ENCODE measurements at places on chromosomes 1 and 21.

DNA sequence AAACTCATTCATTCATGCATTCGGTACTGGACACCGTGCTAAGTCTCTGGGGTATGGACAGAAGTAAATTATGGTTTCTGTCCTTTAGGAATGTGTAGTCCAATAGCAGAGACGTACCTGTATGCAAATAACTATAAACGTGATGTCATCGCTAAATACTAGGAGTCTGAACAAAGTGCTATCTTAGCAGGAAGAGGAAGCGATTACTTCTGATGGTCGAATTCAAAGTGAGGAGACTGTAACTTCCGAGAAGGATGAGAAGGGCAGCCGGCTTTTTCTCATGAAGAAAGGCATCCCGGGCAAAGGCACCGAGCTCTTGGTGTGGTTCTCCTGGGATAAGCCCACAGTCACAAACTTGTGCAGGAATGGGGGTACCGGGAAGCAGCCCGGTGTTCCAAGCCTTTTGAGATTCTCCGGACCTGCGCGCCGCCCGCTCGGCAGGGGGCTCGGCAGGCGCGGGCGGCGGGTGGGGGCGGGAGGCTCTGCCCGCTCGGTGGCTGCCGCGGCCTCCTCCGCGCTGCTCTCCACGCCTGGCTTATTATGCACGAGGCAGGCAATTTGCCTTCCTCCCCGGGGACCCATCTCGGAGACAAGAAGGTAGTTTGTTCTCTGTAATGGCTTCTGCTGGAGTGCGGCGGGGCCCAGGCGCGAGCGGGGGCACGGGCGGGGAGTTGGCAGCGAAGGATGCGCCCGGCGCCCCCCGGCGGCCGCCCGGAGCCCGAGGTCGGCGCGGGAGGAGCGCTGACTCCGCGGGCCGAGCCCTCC, 67.5 kb upstream of the CD1D start:
- DNase-seq, result peak; percentile 95

DNA sequence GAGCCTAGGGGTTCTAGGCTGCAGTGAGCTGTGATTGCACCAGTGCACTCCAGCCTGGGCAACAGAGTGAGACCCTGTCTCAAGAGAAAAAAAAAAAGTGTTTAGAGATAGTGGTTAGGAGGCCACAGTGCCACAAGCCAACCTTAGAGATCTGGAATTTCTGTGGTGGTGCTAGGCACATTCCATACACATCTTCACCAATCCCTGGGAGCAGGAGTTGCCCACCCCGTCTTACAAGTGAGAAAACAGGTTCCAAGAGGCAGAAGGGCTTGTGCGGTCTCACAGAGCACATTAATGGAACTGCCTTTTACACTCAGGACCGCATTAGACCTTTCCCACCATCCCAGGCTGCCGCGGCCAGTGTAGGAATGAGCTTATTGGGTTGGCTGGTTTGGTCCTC, 93.2 kb downstream of the EPHB2 start:
- no peak for DNase-seq

DNA sequence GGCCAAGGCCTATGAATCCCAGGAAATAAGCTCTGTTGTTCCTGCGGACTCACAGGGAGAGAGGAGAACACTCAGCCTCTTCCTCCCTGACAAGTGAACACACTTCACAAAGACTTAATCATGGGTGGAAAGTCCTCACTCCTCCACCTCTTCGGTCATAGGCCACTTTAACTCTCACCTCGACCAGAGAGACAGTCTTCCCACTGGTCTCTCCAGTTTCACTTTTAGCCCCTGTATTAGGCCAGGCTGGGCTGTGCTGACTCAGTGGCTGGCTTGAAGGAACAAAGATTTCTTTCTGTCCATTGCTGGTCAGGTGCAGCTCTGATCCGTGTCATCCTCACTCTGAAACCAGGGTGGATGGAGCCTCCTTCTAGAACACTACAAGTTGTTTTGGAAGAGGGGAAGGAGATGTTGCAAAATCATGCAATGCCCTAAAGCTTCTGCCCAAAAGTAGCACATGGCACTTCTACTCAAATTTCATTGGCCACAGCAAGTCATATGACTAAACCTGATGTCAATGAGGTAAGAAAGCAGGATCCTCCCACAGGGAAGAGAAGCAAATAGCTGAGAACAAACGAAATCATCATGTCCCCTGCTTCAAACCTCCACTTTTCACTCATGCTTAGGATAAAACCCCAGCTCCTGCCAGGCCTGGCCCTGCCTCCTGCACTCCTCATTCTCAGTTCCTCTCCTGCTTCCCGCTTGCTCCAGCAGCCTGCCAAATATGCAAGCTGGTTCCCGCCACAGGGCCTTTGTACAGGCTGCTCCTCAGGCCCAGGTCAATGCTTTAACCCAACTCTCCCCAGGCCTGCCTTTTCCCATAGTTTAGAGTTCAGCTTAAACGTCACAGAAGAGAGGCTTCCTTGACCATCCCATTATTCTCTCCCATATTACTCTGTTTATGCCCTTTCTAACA, 150.5 kb upstream of the RUNX3 start:
- no peak for DNase-seq

DNA sequence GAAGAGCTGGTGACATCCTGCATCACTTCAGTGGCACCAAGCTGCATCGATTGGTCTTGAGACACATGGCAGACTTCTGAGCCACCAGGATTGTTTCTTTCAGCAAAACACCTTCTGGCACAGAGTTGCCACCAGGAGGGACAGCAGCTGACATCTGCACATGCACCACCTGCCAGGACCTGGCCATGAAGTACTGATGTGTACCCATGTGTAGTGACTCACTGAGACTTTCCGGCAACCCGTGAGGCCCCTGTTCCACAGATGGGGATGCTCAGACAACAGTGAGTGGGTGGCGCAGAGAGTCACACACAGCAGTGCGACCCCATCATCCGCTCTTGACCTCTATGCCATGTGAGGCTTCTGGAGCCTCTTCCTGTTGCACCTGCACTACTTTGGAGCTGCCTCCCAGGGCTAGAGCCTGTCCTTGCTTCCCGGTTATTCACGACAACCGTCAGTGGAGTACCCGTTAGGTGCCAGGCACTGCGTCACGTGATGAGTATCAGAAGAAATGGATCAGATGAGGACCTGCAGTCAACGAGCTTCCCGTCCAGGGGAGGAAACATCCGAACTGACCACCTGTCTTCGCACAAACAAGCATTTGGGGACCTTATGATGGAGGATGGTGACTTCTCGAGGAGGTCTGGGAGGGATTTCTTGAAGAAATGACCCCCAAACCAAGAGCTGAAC, 80.5 kb upstream of the VAMP3 start:
- no peak for DNase-seq

DNA sequence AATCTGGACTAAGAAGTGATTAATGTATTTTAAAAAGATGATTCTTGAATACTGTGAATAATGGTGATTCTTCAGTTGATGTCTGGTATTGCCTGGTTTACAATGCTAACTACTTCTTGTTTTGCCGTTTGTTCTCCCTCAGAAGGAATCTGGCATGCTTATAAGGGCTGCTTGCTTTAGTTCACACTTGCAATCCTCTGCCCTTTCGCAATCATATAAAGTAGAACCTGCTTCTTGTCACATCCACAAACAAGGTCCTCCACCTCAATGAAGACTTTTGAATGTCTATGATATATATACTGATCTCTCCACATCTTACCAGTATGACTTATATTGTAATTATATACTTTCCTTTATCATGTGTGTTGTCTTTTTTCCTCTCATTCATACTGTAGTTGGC, 92.6 kb downstream of the ADGRL4 start:
- DNase-seq, result no peak

- DNase-seq, result no peak
Measured at GRCh38 chr1:63918418-63918945, 144.7 kb downstream of the ROR1 start.

DNA sequence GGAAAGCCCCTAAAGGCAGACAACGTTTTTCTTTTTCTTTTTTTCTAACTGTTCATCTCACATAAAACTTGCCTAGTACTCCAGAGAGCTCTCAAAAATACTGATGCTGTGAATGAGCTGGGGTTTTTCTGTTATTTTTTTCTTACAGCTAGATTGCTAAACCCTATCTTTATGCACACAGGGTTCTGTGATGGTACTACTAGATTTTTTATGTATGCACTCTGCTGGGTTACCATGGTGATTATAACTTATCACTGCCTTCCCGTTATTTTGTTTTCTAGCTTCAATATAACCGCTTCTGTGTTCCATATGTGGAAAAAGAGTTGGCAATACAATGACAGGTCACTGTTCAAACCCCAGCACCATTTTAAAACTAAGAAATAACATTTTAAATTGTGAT, 43.7 kb upstream of the KCNK1 start:
- DNase-seq, result no peak

DNA sequence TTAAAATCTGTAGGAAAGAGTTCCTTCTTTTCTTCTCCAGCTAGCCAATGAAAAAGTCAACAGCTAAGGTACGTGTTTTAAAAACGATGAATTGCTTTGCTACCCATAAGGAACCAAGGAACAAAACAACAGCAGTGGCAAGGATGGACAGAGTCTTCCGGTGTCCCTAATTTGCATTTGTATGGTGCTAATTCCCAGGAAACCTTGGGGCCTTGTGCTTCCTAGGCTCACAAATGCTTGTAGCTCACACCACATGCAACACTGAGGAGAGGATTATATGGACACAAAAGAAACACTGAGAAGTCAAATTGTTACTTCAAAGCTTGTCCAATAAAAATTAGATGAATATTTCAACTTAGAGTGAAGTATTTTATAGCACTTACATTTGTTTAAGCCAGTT, 1.8 kb upstream of the PGBD5 start:
- no peak for DNase-seq

GRCh38 chr1:110293601-110294104, 45.5 kb upstream of the RBM15 start:
- DNase-seq, result peak; percentile 20

DNA sequence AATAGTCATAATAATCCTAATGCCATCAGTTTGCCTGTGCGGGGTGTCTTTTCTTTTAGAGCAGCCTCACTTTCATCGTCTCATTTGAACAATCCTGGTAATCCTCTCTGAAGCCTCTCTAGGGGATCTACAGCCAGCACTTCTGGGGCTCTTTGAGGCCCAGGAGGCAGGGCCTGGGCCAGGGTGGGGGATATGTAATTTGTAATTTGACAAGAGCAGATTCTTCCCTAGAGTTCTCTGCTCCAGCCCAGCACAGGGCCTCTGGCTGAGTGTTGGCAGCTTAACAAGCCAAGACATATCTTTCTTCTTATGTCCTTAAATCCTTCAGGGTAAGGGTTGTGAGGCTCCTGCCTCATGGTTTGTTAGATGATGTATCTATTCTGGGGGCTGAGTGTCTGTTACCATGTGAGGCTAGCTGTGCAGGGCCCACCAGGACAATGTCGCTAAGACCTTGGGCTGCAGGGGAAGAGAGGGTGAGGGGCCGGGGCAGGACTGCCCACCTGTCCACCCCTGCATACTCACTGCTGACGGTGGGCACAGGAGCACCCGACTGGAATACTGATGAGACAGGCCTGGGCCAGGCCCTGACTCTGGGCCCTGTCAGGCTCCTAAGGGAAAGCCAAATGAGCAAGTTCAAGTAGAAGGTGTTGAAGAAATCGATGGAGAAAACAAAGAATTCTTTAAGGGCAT, 45.3 kb upstream of the PARP1 start:
- DNase-seq, result no peak

- DNase-seq, result no peak
Measured at GRCh38 chr1:239955431-239955830, 136.3 kb upstream of the FMN2 start.

DNA sequence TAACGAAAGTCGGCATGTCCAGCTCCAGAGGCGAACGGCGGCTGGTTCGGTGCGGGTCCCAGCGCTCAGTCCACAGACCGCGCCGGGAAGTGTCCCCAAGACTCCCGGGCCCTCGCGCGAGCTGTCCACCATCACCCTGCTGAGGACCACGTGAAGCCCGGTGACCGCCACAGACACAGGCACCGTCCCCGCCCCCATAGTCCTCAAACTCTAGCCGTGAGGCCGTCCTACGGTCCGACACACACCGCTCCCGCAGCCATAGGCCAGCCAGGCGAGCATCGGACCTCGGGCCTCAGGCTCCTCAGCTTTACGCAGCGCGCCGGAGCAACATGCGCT, 535 bp downstream of the SETD4 start:
- DNase-seq, result peak; percentile 50

DNA sequence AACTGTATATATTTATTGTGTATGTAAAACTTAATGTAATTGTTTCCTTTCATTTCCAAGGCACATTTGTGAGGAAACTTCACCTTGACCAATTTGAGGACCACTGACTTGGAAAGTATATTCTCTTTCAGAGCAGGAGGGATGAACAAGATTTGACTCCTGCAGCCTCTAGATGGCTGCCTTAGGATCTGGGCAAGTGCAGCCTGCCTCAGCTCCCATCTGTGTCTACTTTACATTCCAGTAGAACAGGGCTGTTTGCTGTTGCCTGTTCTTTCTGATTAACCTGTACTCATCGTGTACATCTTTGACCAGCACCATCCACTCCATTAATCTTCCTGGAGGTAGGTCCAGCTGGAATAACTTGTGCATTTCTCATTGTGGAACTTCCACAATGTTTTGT, 312.8 kb downstream of the HLX start:
- DNase-seq, result no peak

- no peak for DNase-seq
Measured at GRCh38 chr21:32332463-32332951, 33.9 kb downstream of the MRAP start.

GRCh38 chr1:115447672-115448071, 109.6 kb upstream of the NGF start:
- DNase-seq, result no peak

DNA sequence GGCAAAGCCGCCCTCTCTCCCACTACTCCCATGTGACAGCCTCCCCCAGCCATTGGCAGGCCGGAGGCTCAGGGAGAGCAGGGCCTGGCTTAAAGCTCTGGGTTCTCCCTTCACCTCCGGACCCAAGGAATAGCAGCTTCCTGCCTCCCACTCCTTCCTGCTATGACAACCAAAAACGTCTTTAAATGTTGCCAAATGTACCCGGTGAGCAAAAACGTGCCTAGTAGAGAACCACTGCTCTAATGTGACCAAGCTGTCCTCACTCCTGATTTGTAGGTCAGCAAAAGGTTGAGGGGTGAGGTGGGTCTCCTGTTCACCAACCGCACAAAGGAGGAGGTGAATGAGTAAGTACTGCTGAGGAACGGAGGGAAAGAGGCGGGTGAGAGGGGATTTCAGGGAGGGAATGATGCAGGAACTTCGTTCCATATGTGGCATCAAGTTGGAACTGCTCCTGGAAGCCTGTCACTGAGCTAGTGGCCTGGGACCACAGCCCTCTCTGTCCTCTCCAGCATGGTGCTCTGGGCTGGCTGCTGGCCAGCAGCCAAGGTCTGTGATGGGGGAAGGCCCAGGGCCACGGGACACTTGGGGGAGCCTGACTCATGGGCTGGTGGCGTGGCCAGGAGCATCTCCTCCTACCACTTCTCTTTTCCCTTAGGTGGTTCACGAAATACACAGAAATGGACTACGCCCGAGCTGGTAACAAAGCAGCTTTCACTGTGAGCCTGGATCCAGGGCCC, 5.7 kb downstream of the MRTO4 start:
- DNase-seq, result no peak

Measured in NCI-H187 (cell line).